ENCODE measurements at places on chromosomes 2 and 18.

DNA sequence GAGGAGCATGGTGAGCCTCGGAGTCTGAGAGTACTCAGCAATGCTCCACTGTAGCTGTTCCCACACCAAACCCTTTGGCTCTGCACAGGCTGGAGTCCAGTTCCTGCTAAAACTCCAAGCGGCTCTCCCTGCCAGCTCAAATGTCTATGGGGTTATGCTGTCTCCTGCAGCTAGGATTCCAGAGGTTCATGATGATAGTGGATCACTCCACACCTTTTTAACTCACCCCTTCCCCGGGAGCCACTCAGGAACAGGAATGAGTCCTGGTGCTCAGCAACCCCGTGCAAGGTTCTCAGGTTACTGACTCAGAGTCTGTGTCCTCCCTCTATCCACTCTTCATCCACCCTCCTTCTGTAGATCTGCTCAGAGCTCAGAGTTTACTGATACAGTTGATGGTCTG lies 410.0 kb downstream of the CDH19 start:
- no peak for DNase-seq

GRCh38 chr2:113980946-113981345 lies 91.1 kb downstream of the ACTR3 start:
- DNase-seq = no peak

- DNase-seq = no peak
Observed at GRCh38 chr18:67513280-67513679, 3.2 kb downstream of the DSEL start.

DNA sequence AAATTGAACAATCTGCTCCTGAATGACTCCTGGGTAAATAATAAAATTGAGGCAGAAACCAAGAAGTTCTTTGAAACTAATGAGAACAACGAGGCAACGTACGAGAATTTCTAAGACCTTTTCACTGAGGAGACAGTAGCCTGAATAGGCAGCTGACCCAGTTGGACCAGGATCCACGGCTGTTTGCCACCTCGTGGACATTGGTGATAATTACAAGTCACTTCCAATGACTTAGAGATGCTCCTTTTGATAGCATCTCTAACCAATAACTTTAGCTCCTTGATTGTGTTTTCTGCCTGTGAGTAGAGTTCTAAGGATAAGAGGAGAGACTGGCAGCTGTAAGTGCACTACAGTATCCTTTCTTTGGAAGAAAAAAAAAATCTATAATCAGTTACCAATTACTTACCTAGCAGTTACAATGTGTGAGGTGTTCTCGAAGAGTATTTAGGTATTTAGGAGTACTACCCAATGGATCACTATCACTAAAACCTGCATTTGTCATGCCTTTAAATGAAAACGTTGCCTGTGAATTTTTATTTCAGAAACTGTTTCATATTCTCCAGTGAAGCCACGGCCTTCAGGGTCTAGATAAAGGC lies 31.3 kb upstream of the CNTNAP5 start:
- DNase-seq = no peak

- DNase-seq = no peak
Observed at GRCh38 chr2:11861044-11861443, 114.6 kb downstream of the LPIN1 start.

GRCh38 chr2:239535413-239536144 lies 134.8 kb upstream of the HDAC4 start:
- DNase-seq = no peak

DNA sequence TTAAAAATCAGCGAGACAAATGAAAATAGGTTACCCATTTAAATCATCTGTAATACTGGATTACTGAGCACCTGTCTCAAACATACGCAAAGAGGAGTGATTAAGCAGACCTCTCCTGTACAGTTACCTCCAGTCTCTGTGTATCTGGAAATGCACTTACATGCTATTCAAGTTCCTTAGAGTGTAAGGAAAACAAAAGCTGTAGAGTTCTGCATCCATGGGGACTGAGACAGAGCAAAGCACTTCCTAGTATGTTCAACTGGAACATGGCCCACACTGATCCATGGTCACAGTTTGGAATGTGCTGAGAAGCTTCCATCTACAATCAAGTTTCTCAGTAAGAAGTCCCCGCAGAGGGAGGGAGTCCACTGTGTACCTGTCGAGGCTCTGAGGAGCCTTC lies 63.9 kb downstream of the PPP4R1 start:
- no peak for DNase-seq

DNA sequence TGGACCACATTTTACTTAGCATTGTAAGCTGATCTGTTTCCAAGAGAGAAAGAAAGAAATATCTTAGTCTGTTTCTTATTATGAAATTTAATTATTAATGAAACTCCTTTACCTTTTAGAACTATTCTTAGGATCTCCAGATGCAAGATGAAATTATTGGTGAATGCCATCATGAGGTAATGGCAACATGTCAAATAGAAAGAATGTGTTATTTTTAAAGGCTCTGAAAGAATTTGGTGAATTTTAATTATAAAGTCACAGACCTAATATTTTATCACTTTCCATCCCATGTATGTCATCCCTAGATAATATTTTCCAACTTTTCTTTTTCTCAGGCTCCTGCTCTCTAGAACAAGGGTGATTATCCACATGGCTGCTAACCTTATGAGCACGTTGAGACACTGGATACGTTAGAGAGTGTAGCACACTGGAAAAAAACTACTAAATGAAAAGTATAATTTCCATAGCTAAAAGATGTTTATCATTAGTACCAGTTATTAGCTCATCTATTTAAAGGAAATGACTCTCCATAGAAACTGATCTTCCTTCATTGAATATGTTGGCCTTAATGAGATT lies 95.2 kb upstream of the SCG2 start:
- DNase-seq = no peak

DNA sequence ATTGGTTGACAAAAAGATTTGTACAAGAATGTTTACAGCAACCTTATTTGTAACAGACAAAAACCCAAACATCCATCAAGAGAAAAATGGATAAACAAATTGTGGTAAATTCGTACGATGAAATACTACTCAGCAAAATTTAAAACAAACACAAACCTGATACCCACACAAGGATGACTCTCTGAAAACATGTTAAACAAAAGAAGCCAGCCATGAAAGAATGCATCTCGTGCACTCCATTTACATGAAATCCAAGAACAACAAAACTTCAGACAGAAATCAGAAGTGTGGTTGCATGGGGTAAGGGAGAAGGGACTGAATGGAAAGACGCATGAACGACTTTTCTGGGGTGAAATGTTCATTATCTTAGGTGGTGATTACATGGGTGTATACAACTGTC lies 93.4 kb downstream of the SLC25A12 start:
- no peak for DNase-seq

GRCh38 chr2:24423095-24423494 lies 62.8 kb upstream of the ITSN2 start:
- no peak for DNase-seq

DNA sequence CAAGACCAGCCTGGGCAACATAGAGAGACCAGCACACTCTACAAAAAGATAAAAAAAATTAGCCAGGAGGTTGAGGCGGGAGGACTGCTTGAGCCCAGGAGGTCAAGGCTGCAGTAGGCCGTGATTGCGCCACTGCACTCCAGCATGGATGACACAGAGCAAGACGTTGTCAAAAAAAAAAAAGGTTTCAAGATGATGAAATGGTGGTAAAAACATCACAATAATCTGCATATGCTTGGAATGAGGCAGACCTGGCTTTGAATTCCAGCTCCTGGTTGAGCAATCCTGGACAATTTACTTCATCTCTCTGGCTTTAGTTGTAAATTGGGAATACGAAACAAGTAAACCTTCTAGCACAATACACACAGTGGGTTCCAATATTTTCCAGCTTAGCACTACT lies 24.1 kb downstream of the USP40 start:
- DNase-seq = no peak

DNA sequence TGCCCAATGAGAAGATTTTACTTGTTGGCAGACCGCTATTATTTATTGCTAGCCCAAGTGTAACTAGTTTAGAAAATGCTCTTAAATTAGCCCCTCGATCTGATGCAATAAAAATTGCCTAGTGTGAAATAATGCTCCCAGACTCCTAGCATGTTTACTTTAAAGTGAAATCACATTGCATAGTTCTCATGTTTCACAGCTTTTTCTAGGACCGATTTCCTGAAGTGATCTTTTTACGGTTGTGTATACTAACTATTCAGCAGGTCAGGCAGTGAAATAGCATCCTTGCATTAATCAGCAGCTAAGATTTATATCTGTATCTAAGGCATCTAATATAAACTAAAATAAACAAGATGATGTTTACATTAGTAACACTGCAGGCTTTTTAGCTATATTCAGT lies 52.4 kb downstream of the PMS1 start:
- DNase-seq = no peak

- no peak for DNase-seq
Observed at GRCh38 chr2:152571048-152571766, 146.1 kb downstream of the PRPF40A start.

- DNase-seq = no peak
Observed at GRCh38 chr2:181646415-181646987, 10.4 kb downstream of the CERKL start.

DNA sequence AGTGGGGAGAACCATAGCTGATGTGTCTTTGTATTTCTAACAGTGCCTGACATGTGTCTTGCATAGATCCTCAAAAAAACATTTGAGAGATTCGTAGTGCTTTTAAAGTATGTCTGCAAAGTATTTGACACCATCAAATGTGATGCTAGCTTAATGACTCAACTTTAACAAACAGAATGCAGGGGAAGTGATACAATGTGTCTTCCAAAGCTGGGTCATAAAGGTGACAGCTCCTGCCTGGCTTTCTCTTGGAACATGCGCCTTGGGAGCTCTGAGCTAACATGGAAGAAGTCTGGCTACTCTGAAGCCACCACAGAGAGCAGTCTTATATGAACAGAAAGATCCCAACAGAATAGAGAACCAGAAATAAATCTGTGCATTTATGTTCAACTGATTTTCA lies 78.2 kb downstream of the C1D start:
- no peak for DNase-seq

GRCh38 chr2:236166796-236167296 lies 1.3 kb downstream of the GBX2 start:
- DNase-seq = no peak

DNA sequence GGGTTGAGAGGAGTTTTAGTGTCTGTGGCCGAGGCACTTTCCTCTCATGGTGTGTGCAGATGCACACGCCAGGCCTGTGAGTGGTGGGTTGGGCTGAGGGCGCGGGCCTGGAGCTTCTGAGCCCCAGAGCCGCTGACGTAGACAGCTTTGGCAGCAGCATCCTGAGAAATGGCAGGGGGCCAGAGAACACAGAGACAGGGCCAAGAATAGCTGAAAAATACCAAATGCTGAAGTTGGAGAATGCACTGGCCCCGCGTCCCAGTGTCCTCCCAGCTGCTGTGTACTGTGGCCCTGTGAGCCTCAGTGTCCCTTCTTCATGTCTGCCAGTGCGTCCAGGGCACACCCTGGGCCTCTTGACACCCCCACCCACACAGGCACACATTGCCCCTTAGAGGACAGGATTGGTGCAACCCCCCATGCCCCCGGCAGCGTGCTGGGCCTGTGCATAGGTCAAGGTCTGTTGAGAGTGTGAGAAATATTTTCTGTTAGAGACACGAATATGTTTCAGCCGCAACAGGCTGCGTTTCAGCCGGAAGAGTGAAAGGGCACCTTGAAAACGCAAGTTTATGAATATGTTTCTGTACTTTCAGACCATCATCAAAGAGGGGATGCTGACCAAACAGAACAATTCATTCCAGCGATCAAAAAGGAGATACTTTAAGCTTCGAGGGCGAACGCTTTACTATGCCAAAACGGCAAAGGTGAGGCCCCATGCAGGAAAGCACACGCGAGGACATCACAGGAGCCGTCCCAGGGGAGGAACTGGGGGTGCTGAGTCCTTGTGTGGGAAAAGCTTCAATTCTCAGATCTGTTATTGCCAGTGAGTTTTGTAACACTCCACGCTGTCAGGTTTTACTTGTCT lies 33.6 kb downstream of the DGKD start:
- no peak for DNase-seq

DNA sequence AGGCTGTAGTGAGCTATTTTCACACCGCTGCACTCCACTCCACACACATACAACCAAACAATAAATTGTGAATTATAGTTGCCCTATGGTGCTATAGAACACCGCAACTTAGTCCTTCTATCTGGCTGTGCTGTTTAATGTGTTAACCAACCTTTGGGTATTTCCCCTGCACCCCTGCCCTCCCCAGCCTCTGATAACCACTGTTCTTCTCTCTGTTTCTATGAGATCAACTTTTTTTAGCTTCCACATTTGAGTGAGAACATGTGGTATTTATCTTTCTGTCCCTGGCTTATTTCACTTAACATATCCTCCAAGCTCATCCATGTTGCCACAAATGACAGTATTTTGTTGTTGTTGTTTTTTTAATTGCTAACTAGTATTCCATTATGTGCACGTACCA lies 32.5 kb downstream of the TET3 start:
- DNase-seq = no peak

DNA sequence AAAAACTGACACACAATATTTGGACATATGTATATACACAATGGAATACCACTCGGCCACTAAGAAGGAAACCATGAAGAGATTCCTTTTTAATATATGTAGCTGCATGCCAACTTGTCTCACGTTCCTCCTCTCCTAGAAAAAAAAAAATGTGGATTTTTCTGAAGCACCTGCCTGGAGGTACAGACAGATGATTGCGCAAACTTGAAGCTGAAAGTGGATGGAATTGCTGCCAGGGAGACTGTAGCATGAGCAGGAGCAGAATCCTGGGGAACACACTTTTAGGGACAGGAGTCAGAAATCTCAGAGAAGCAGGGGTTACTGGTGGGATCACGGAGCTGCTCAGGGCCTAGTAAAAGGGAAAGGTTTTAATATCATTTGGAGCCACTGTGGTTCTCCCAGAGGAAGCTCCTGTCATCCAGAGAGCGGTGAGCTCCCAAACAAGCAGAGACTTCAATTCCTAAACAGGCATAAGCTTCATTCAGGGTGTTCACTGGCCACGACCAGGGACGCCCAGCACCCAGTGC lies 640 bp upstream of the SPR start:
- no peak for DNase-seq

DNA sequence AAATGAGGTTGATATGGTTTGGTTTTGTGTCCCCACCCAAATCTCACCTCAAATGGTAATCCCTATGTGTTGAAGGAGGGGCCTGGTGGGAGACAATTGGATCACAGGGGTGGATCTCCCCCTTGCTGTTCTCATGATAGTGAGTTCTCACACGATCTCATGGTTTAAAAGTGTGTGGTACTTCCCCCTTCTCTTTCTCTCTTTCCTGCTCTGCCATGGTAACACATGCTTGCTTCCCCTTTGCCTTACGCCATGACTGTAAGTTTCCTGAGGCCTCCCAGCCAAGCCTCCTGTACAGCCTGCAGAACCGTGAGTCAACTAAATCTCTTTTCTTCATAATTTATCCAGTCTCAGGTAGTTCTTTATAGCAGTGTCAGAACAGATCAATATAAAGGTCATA lies 24.7 kb upstream of the FAM124B start:
- no peak for DNase-seq

DNA sequence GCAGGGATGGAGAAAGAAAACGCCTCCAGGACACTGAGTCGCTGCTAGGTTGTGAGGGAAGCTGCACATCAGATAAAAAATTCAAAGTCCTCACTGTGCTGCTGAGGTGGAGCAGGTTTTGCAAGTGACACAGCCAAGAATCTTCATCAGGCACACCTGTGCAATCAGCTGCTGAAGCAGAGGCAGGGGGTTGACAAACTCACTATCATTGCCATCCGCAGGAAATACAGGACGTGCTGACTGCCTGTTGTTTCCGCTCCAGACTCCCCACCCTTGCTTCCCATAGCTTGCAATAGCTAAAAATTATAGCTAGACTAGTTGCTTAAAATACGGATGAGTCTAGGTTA lies 147.8 kb upstream of the FHL2 start:
- no peak for DNase-seq

- no peak for DNase-seq
Observed at GRCh38 chr2:14016289-14016955, 616.1 kb upstream of the LRATD1 start.

GRCh38 chr2:121386707-121387106 lies 101.7 kb upstream of the TFCP2L1 start:
- no peak for DNase-seq
